Suppressor macrophage treated with lipopolysaccharide for 4 hours (primary cell): ENCODE measurements at places on chromosomes 3 and 15.

DNA sequence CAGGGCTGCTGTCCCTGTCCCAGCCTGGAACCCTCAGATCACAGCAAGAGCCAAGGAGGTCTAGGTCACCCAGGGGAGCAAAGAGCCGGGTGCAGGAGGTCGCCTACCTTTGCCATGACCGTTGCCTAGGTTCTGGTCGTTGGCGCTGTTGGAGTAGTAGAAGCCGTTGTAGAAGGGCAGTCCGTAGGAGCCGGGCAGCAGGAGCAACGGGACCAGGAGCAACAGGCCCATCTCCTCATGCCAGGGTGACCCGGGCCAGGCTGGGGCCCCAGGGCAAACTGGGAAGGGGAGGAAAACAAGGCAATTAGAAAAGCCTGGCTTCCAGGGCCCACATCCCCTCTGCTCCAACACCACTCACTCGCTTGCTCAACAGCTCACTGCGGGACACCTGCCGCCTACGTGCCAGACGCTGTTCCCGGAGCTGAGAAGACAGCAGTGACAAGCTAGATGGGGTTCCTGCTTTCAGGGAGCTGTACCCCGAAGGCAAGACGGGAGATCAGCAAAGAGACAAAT lies 8.2 kb downstream of the HAPLN3 start:
- no peak for DNase-seq

DNA sequence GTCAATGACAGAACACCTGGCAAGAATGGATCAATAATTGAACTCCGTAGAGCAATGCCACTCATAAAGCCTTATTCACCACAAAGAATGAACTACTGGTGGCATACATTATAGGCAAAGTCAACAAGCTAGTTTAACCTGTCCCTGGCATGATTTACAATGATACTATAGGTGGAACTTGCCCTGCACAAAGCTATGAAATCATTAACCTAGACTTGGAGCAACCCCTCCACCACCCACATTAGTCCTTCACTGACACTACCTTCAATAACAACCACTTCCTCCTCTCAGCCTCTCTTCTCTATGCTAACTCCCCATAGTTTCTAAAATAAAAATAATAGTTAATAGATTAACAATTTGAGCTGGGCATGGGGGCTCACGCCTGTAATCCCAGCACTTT lies 54.4 kb downstream of the ACAP2 start:
- DNase-seq: no peak

DNA sequence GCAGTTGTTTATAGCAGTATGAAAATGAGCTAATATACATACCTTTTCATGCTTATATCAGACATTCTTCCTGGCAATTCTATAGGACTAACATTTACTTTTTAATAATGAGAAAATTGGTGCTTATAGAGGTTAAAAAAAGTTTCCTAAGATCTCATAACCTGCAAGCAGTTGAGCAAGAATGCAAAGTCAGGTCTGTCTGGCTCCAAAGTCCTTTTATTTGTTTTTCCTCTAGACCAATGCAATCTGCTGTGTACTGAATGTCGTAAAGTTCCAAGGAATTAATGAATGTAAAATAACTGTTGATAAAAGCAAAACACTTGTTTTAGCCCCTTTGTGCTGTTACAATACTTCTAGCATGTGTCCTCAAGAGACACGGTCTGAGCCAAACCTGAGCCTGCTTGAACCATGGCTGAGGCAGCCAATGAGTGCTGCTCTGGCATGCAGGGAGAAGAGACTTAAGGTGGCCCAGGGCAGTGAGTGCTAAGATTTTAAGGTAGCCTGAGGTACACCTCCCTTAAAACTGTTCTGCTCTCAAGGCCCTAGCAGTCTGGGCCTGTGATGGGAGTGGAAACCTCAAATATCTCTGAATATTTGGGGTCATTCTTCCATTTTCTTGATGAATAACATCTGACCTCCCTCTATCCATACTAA lies 555.1 kb upstream of the NAALADL2 start:
- DNase-seq: no peak

DNA sequence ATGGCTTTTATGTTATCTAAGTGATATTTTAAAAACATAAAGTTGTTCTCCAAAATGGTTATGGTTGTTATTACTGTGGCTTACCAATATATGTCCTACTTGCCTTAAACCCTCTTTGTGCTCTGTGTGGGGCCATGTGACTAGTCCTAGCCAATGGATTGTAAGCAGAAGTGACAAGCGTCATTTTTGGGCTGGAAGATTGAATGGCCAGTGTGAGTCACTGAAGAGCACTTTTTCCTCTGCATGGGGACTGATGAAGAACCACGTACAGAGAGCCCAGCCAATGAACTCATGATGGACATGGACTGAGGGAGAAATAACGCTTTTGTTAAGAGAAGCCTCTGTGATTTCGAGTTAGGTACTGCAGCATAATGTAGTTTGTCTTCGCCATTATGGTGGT lies 332.7 kb downstream of the EDEM1 start:
- DNase-seq: no peak

- DNase-seq: peak; percentile 96
Observed at GRCh38 chr3:196688349-196688748, 23.7 kb downstream of the CEP19 start.

DNA sequence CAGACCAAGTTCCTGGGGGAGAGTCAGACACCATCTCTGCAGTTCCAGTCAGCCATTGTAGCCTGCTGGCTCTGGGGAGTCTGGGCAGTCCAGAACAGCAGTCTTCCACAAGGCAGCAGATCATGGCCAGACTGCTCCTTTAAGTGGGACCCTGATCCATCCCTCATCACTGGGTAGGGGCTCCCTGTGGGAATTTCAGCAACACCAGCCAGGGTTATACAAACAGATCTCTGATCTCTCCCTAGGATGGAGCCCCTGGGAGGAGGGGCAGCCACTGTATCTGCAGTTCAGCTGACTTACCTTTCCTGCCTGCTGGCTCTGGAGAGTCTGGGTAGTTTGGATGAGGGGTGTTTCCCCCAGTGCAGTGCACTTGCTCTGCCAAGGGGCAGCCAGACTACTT lies 42.1 kb upstream of the UNC13C start:
- no peak for DNase-seq

GRCh38 chr3:166986000-166986399 lies 394.1 kb downstream of the ZBBX start:
- DNase-seq: no peak

DNA sequence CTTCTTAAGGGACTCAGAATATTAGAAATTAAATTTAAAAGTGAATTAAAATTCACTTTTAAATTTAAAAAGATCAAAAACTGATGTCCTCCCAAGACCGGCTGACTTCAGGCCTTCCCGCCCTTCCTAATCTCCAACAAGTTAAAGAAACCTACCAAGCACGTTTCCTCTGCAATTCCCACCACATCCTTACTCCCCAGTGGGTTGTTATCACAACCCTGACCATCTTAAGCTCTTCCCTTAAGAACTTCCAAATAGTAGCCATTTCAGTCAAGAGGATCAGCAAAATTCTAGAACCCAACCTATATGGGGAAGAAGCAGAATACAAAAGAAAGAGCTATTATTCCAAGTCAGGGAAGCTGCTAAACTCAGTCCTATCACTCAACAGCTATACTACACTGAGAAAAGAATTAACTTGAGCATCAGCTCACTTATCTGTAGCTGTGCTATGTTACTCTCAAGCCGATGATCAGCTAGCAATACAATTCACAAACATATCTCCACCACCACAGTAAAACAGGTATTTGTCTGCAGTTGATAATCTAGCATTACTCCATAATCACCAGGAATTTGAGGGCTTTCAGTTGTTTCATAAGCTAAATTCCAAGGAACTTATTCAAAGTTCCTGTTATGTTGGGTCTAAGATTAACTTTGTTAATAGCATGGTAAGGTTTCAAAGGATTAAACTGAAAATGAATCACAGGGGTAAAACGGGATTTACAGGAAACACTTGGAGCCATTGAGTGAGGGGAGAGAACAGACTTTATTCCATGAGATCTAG lies 14.3 kb downstream of the ABCC5 start:
- no peak for DNase-seq
